ENCODE measurements at places on chromosomes 11 and 22. TPM values are rescaled to one million over a fixed set of nuclear protein-coding genes. Genes with fewer than 3 reads are reported as not detected.

DNA sequence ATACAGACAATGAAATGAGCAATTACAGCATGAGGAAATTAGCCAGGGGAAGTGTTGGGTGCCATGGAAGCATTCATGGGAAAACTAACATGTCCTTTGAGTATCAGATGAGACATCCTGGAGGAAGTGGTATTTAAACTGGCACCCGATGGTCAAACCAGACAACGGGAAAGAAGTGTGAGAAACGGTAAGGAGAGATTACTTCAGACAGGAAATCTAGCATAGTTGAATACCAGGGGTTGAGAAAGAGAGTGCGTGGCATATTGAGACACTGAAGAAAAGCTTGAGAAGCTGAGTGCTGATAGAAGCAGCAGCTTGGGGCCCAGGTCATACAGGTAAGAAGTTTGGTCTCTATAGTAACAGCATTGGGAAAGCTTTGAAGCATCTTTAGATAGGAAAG is 175.3 kb downstream of the C11orf87 start:
- no peak for DNase-seq

DNA sequence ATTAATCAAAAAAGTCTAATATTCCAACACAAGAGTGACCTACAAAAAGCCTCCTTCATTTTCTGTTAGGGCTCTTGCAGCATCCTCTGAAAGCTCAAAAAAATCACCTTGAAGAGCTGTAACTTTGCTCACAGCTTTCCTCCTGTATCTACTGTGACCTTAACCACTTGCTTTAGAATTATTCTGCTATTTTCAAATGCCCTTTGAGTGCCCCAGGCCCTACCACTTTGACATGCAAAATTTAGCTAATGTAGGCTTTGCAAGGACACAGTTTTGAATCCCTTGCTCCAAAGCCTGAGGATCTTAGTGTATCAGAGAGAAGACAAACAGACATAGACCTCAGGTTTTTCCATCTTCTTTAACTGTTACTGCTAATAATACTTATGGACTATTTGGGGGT is 253.1 kb downstream of the LRRC4C start:
- no peak for DNase-seq

DNA sequence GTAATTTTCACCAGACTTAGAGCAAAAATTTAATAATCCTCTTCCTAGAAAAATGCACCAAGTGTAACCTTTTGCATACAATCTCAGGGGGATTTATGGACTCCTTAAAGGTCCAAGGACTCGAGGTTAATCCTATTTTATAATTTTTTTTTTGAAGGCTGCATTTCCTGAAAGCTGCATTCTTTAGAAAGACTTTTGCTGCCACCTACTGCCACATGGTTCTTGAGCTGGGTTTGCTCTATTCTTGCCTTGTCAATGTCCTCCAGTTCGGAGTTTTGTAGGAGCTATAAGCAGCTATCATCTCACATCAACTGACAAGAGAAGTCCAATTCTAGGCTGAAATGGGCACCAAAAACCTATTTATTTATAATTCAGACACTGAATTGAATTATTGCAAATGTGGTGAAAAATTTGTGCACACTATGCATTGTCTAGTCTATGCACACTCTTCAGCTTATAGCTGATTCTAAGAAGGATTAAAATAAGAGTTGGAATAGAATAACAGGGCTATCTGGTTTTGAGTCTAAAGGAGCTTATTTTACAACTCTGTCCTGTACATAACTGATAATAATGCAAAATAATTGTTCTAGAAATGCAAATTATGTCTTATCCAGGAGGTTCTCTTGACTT is 31.3 kb downstream of the TRAF6 start:
- DNase-seq: peak; percentile 62

GRCh38 chr11:32775908-32776307 is 18.6 kb downstream of the CCDC73 start:
- DNase-seq: no peak

DNA sequence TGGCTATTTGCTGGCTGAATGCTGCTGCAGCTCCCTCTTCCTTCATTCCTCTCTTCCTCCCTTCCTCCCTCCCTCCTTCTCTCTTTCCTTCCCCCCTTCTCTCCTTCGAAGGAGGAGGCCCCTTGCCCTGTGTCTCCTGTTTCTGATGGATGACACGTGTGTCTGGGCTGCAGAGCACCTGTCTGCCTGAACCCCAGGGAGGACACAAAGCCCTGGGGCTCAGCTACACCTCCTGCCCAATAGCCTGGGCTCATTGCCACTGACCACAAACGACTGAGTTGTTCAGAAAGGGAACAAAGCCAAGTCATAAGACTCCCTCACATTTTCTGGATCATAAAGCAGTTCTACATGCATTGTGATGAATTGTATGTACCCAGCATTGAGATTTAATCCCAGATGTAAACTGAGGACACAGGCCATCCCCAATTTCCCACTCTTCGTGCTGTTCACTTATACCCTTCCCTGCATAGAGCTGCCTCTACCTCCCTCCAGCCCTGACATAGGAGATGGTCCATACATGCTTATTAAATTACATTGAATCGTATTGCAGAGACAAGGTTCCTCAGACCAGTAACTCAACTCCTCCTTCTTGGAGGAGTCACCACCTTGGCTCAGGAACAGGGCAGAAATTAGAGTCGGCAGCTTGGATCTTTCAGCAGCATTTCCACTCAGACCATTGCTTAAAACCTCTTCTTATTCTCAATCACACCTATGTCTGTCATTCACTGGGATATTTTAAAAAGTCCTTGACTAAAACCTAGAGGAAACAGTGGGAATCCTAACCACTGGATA is 1.2 kb downstream of the CSRP3 start:
- no peak for DNase-seq

- DNase-seq: peak; percentile 71
These were observed 8.1 kb downstream of the MALAT1 start for GRCh38 chr11:65506772-65507505.

DNA sequence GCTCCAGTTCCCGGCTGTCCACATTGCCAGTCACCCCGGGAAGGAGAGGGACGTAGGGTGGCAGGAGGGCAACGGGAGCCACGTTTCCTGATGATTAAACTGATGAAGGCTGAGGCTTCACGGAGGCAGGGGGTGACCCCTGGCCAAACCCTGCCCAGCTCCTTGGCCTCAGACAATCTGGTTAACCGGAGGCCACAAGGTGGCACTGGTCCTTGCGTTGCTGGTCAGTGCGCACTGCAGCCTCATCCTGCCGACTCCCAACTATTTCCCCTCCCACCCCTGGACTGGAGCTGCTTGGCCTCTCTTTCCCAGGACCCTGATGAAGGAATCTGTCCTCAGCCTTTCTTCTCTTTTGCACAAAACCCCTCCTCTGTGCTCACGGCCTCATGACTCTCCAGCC is 75.3 kb downstream of the PDE2A start:
- no peak for DNase-seq

DNA sequence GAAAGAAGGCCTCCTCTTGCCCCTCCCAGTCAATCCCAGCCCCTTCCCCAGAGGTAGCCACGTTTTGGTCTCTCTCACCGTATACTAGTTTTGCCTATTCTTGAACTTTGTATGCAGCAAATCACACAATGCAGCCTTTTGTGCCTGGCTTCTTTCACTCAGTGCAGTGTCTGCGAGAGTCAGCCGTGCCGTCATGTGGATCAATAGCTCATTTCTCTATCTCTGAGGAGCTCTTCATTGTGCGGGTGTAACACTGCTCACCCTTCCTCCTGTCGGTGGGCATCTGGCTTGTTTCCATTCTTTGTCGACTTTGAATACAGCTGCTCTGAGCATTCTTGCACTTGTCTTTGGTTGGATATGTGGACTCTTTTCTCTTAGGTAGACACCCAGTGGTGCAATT is 146.5 kb downstream of the CACNA1I start:
- no peak for DNase-seq

DNA sequence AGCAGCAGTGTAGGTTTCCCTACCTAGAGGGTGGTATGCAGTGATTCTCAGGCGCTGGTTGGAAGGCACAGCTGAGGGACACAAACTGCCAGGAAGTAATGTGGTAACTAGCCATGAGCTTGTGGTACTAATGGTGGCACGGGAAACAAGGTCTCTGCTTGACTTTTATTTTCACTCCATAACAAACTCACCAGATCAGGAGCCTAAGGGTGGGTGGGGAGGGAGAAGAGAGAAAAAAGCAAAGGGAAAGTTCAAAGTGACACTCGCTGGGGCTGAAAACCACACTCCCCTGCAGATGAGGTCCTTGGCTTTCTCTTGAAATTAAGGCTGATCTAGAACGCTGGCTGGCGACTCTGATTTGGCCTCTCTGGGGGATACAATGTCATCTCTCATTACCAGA is 22.0 kb downstream of the TRAF6 start:
- peak; percentile 33 for DNase-seq

GRCh38 chr22:39431821-39432251 is 25.0 kb upstream of the MGAT3 start:
- DNase-seq: no peak

GRCh38 chr11:78127403-78127802 is 12.0 kb downstream of the ALG8 start:
- no peak for DNase-seq

- DNase-seq: no peak
These were observed 125.0 kb downstream of the KCNQ1OT1 start for GRCh38 chr11:2574553-2575535.

DNA sequence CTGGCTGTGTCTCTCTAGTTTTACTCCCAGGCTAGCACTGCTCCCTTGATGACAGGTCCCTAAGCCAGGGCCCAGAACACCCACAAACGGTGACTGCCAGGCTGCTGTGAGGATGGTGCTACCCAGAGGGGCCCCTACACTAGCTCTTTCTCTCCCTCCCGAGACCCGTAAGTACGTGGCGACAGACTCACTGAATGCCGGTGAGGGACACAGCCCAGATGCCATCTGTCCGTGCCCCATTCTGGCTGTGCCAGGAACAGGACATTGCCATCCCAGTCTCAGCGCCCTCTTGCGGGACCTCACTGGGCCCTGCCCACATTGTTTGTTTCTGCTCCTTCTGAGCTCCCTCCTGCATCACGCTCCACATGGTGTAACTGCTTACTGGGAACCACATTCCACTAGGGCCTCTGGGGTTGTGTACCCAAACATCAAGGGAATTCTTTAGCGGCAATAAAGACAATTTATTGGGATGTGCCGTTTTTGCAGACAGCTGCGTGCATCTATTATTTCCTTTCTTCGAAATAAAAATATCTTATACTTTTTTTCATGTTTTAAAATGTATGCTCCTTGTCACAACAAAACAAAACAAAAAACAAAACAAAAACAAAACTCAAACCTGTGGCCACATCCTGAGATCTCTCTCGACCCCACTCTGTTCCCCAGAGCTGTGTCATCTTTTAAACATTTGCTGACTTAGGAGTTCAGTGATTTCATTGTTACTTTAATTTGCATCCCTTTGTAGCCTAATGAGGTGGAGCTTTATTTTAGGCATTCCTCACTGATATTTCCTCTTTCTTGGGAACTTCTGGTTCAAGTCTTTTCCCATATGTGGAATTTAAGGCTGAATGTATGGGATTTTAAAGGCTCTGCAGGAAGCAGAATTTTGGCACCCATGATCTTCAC is 4.4 kb upstream of the TPCN2 start:
- DNase-seq: peak; percentile 58

DNA sequence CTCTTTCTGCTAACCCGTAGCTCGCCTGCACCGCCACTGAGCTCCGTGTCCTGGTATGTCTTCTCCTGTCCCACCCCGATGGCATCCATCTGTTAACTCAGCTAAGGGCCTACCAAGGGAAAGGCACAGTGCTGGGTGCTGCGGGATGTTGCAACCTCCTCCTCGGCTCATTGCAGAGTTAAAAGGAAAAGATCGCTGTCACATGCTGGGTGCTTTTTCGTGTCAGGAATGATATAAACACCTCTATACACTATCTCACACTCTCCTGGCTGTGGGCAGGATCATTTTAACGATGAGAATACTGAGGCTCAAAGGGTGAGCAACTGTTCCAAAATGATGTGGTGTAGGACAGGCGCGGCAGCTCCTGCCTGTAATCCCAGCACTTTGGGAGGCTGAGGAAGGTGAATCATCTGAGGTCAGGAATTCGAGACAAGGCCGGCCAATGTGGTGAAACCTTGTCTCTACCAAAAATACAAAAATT is 10.1 kb downstream of the TXN2 start:
- no peak for DNase-seq

Gene CARNS1
- 0.41 TPM for total RNA-seq

Gene ESAM
- total RNA-seq: 0.49 TPM

Gene GLYAT
- not detected for total RNA-seq

Gene NXPE2
- not detected for total RNA-seq

Gene LRRC74B
- total RNA-seq: not detected

Gene OR52N4
- total RNA-seq: not detected

Gene FREY1
- total RNA-seq: 3.7 TPM

Gene CYB561A3
- 58.2 TPM for total RNA-seq

Gene UBQLNL
- 0.13 TPM for total RNA-seq
